ENCODE measurements at places on chromosomes 12 and 14.

GRCh38 chr14:99559286-99559990 lies 44.6 kb downstream of the CCDC85C start:
- no peak for DNase-seq

GRCh38 chr12:108214486-108214885 lies 85.4 kb downstream of the WSCD2 start:
- DNase-seq: no peak

DNA sequence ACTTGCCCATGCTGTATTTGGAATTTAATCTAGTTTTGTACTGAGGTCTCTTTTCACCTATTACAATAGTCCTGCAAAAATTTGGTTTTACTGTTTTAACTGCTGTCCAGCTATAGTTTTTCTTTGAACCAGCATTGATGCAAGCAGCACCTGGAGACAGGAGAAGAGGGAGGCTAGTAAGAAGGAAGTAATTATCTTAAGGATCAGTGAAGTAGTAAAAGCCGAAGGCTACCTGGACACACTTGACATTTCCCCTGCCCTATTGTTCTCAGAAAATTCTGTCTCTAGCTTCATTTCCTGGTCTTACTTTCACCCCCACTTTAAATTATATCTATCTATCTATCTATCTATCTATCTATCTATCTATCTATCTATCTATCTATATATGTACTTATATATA lies 43.5 kb upstream of the LRIG3 start:
- DNase-seq: no peak

- DNase-seq: peak; percentile 1
Measured at GRCh38 chr12:74412606-74413230, 124.9 kb upstream of the ATXN7L3B start.

DNA sequence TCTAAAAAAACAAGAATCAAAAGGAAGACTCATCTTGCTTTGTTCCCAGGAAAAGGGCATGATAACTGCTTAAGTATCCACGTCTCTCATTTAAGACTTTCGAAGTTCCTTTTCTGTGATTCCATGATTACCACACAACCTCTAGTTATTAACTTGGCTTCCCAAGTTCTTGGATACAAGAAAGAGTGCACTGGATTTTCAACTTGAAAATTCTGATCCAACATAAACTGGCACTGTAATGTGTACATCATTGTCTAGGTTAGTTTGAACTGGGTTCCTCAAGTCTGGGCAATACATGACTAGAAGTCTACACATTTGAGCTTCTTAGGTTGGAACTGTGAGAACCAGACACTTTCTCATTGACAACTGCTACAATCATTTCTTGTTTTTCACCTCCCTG lies 1.6 kb downstream of the KLHL28 start:
- DNase-seq: no peak

DNA sequence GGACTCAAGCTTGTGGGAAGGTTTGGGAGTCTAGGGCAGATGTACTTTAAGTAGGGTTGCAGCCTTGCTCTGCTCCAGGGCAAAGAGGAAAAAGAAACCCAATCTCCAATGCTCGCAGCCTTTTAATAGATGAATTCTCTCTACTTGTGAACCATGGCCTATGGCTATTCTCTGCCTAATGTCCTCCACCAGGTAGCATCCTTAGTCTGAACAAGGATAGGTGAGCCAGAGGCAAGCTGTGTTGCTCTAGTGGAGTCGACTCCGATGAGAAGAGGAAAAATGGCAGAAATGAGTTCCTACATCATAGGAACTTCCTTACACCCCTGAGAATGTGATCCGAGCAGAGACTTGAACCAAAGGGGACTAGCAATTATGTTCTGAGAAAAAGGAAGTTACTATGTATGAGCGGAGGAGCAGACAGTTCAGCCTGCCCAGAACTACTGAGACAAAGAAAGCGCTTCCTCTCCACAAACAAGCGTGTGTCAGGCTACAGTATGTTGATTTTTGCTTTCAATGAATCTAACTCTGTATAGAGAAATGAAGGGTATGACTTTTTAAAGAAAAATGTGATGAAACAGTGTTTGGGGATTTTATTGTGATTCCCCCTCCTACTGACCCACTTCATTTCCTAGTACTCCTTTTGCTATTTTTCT lies 153.6 kb upstream of the ARID2 start:
- no peak for DNase-seq

DNA sequence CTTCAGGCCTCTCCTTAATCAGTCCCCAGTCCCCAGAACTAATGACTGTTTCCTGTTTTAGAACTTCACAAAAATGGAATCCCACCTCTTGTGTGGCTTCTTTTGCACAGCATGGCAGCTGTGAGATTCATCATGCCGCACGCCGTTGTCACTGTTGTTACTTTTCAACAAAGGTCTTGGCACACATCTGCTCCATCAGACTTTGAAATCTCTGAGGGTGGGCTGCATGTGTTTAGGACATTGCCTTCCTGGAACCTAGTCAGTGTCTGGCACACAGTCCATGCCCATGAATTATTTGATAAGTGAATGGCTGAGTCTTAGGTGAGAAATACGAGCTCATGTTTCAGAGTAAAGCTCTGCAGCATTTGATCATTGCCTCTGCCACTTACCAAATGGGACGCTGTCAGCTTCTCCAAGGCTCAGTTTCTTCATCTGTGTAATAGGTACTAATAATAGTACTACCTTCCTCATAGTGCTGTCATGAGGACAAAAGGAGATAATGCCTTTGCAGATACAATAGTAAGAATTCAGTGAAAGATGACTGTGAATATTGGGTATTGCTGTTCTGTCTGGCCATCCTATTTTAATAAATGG lies 90.4 kb downstream of the SRRM4 start:
- no peak for DNase-seq

DNA sequence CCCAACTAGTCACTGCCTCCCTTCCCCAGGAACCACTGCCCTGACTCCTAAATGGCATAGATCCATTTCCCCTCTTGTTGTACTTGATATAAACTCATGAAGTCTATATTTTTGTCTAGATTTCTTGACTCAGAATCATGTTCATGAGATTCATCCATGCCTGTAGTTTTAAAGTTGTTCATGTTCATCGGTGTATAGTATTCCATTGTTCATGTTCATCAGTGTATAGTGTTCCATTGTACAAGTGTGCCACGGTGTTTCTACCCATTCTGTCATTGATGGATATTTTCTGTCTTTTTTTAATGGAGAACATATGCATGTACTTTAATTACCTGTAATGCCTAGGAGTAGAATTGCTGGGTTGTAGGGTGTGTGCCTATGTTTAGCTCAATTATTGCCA lies 261.7 kb downstream of the CACNA1C start:
- DNase-seq: no peak

DNA sequence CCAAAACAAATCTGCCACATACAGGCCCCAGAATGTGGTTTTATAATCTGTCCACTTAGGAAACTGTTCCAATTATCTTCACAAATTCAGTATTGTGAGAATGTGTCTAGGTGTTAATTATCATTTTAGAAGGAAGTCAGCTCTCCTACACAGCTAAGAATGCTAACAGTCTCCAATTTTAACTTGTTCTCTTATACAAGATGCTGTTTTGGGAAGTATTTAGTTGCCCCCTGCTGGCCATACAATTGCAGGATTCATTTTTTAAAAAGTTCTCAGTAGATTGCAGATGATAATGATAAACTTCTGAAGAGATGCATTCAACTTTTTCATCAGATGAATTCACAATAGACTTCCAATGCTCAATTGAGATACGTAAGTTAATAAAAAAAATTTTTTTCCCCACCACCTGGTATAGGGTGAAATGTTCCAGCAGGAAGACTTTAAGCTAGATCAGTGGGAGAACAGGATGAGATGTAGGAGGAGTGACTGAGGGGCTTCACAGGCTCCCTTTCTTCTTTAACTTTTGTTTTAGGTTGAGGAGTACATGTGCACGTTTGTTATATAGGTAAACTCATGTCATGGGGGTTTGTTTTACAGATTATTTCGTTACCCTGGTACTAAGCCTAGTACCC lies 27.3 kb upstream of the OSBPL8 start:
- peak; percentile 17 for DNase-seq

DNA sequence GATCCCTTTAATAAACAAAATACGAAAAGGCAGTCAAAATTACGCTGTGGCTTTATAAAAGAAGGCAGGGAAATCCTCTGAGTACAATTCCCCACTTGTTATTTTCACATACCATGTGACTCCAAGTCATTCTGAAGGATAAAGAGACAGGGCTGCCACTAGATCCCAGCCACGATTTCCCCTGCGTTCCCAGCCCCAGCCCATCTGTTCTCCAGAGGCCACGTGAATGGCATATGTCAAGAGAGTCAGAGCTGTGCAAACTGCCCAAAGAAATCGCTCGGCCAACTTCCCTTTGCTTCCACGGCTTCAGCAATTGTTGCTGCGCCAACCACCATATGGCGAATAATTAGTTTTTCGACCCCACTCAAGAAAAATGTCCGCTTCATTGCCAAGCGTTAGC lies 161.3 kb downstream of the C12orf42 start:
- peak; percentile 88 for DNase-seq

DNA sequence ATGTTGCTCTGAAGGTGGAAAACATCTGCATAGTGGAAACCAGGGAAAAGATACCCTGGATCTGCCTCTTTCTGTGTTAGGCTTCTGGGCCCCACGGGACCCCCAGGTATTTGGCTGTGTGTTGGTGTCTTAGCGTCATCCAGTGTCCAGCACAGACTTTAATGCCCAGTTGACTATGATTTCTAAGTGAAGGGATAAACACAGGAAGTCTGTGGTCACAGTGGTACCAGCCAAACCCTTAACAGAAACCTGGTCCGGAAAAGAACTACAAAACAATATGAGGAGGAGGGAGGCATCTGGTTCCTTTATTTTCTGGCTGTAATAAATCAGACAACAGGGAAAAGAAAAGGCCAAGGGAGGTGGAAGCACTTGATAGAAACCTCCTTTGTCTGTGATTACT lies 56.4 kb downstream of the CMKLR1 start:
- DNase-seq: no peak

- no peak for DNase-seq
Measured at GRCh38 chr12:106049546-106049945, 89.2 kb downstream of the NUAK1 start.

DNA sequence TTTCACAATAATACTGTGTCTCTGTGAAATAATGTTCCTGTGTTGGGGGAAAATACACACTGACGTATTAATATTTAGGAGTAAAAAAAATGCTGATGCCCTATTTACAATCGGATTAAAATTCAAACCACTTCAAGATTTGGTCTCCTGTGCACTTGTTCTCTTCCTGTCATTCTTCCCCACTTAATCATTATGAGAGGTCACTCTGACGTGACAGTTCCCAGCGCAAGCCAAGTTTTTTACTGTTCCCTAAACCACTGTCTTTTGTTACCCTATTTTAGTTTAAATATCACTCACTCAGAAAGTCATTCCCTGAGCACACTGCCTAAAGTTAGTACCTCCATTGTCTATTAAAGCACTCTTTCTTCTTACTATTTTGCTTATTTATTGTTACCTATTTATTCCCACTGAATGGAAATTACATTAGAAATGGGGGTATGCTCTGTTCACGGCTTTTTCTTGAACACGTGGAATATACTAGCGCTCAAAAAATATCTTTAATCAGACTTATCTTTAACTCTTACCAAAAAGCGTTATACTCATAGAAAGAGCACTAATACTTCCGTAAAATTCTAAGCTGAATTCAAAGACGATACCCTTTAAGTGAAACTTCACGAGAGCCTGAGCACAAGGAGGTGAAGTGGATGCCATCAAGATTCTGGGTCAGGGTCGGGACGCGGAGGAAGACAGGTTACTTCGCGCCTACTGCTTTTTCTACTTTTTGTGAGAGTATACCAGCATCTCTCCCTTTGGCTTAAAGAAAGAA lies 670 bp upstream of the PSMA3 start:
- peak; percentile 64 for DNase-seq

DNA sequence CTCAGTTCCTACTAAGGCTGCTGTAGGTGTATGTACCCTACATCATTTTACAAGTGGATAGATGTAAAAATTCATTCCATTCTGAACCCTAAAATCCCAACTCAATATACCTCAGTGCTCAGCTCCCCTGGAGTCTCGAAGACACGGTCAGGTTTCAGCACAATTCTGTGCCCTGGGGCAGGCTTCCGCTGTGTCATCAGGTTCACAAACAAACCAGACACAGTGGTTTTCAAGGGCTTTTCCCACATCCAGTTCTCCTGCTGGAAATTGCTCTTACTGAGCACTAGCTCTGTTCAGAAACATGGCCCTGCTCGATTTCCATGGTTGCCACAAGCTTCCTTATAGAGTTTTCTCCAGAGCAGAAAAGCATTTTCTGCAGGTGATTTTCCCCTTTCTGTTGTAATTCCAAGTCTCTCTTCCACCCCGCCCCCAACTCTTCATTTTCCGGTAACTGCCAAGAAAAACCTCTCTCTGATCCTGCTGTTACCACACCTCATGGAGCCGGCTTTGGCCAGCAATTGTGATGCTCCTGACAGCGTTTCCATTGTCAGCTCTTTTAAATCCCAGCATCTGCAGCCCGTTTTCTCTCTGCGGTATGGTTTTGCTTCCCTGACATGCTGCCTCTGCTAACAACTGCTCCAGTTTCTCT lies 483.0 kb upstream of the CCDC196 start:
- DNase-seq: no peak

GRCh38 chr12:11929714-11930113 lies 141.0 kb upstream of the BCL2L14 start:
- no peak for DNase-seq

GRCh38 chr12:107510211-107510610 lies 175.4 kb upstream of the PWP1 start:
- DNase-seq: no peak

DNA sequence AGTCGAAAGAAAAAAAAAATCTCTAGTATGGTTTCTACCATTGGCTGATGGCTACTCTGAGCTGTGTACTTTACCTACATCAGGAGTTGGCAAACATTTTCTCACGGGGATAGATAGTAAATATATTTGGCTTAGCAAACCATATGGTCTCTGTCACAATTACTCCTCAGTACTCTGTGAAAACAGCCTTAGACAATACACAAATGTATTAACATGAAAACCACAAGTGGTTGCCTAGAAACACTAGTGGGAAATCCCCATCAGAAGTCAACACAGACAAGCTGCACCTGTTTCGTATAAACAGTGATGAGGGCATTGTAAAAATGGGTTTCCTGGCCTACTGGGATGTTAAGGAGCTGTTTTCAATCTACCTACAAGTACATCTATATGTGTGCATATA lies 84.6 kb upstream of the NAV3 start:
- DNase-seq: peak; percentile 83

GRCh38 chr14:37591941-37592481 lies 3.0 kb downstream of the FOXA1 start:
- DNase-seq: no peak
